ENCODE measurements at places on chromosomes 6 and 20. TPM values are rescaled to one million over a fixed set of nuclear protein-coding genes. Genes with fewer than 3 reads are reported as not detected.

GRCh38 chr6:111015389-111016124, 33.7 kb downstream of the RPF2 start:
- no peak for DNase-seq

DNA sequence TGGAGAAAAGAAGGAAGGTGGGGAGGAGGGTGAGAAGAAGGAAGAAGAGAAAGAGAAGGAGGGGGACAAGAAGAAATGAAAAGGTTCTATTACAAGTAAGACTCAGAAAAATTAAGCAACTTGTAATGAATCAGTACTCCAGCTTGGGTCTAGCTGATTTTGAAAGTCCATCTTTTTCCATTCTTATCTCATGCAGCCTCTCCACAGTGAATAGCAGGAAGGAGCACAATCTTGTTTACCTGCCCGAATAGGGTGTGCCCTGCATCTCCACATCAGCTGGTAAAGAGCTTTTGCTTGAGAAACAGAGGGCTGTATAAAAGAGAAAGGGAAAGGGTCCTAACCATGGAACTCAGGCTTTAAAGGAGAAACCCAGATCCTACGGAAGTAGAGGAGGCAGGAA, 348.8 kb downstream of the TPBG start:
- no peak for DNase-seq

DNA sequence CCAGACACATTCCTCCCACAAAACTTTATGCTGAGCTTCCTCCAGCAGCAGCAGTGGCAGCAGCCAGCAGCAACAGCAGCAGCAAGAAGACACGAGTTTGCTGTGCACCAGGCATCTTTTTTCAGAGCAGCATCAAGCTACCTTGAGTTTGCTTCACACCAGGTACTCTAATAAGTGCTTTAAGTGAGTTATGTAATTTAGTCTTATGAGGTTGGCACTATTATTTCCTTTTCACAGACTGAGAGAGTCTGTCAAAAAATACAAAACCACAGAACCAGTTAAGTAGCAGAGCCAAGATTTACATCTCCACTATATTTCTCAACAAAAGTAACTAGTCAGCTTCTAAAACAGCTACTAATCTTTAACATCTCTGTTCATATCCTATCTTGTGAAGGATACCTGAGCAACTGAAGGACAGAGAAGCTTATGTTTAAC, 23.7 kb downstream of the RANBP9 start:
- no peak for DNase-seq

DNA sequence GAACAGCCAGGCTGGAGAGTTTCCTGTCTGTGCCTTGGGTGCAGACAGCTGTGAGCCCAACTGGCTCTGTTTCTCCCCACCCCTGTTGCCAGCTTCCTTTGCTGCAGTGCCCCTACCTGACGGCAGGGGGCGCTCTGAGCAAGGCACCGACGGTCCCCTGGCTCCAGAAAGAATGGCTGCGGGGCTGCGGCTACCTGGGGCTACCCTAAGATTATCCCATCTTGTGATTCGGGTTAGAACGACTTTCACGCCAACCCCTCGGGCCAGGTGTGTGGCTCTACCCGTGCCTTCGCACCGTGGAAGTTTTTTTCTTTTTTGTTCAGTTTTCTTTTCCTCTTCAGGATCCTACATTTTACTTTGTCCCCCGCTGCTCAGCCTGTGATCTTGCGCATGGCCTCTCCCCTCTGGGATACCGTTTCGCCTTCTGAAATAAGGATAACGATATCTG, 33.4 kb upstream of the AAR2 start:
- no peak for DNase-seq

DNA sequence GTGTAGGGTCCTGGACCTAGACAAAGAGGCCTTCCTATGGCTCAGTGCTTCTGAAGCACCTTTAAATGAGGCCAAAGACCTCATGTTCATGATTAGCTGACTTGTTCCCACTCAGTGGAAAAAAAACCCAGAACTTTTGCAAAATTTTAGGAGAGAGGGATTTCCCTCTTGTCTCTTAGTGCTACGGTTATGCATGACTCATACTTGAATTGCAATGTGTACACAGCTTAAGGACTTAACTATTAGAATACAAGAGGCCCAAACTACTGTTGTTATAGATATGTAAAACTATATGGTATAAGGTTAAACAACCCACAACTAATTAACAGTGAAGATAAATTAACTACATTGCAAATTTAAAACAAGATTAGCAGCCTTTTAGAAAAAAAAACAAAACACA, 32.3 kb upstream of the HLA-A start:
- no peak for DNase-seq

- DNase-seq = no peak
Measured at GRCh38 chr6:133887156-133887879, 1.6 kb upstream of the TCF21 start.

DNA sequence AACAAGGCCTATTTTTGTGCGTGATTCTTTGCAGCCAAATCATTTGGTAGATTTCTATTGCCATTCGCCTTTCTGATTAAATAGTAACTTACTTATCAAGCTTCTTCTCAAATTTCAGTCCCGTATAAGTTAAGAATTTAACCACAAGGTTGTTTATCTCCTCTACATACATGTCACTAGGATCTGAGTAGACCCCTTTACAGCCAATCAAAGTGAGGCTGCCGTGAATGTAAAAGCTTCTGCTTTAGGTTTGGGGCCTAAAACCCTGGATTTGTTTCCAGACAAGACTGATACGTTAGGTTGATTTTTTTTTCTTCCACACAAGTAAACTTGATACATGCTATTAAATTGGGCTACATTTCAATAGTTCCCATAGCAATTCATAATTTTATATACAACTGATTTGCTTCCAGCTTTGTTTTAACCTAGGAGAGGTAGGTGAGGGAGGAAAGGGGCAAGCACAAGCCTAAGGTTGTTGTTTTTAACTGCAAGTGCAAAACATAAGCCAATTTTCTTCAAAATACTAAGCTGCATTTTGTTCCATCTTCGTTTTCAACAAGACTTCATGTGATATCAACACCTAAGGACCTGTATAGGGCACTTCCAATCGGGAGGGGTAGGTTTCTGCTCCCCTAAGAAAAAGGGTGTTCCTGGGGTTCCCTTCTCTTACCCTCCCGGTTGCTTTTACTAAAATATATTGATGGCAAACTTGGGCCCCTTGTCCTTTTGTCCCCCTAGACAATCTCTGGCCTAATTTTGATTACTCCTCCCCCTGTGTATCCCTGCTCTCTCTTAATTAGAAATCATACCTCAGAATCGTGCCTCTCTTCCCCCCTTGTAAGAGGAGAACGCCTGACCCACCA, 1.7 kb downstream of the RANBP9 start:
- no peak for DNase-seq

DNA sequence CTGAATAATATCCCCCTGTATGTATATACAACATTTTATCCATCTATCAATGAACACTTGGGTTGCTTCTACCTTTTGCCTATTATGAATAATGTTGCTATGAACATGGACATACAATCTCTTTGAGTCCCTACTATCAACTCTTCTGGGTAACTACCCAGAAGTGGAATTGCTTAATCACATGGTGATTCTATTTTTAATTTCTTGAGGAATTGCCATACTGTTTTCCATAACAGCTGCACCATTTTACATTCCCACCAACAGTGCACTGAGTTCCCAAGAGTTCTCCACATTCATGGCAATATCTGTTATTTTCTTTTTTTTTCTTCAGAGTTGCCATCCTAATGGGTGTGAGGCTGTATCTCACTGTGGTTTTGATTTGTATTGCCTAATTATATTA, 88.3 kb downstream of the ZHX3 start:
- no peak for DNase-seq

- DNase-seq = no peak
Measured at GRCh38 chr20:14576196-14576877, 238.9 kb upstream of the FLRT3 start.

- DNase-seq = no peak
Measured at GRCh38 chr20:41870869-41871462, 252.8 kb upstream of the CHD6 start.

Gene DZANK1
- 2.9 TPM for total RNA-seq

DNA sequence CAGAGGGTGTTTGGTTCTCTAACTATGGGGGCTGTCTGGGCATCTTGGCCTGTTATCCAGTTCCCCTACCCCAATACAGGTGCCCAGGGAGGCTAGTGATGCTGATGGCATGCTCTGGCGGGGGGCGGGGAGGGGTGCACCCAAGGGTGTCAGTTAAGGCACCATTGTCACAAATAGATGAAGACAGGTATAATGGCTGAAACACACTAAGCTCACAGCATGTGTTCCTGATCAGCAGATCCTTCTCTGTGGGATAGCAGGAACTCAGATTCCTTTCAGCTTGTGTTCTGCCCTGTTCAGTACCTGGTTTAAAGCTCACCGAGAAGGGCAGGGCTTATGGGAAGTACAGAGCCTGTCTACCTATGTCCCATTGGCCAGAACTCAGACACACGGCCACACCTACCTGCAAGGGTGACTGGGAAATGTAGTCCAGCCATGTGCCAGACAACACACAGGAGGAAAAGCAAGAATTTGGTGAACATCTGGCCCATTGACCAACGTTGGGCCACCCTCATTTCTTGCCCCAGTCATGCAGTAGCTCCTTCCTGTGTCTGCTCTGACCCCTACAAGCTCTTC, 3.4 kb upstream of the RSPO4 start:
- no peak for DNase-seq

DNA sequence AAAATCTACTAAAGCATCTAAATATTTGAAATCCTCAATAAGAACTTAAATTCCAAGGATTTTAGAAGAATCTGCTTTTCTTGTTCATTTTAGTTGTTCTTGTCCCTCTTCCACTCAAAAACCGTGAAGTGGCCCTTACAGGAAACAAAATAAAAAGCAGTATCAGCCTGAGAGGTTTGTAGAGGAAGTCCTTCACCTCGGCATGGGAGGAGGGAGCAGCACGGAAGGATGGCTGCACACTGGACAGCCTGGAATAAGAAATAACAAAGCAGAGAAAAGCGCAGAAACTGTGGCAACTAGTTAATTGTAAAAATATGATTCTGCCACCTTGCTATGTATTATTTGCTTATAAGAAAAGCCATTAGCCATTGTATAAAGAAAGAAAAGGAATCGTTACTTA, 46.1 kb downstream of the RALGAPA2 start:
- no peak for DNase-seq

Gene PLA2G7
- not detected for total RNA-seq

Gene CDSN
- 1.5 TPM for total RNA-seq

Gene VGLL2
- total RNA-seq = not detected

- no peak for DNase-seq
Measured at GRCh38 chr20:13238001-13238653, 17.1 kb downstream of the ISM1 start.

DNA sequence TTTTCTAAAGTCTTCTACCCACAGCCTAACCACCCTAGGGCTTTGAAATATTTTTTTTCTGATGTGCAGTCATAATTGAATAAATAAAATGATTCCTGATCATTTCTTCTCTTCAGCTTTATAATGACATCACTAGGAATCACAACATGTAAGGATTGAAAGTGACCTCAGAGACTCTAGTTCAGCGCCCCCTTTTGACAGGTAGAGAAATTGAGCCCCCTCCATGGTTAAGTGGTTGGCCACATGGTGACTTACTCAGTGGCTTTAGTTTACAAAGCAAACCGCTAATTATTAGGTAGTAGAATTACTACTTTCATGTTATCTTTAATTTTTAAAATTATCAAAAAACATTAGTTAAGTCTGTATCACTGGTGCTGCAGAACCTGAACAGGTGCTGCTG, 13.3 kb upstream of the SLC2A12 start:
- DNase-seq = no peak

Gene SLC44A4
- total RNA-seq = 5.9 TPM

GRCh38 chr20:48463096-48463720, 364.6 kb downstream of the PREX1 start:
- no peak for DNase-seq

GRCh38 chr6:166589786-166590574, 3.5 kb upstream of the RAMACL start:
- no peak for DNase-seq

GRCh38 chr6:11039040-11039439, 5.1 kb downstream of the ELOVL2 start:
- DNase-seq = no peak

DNA sequence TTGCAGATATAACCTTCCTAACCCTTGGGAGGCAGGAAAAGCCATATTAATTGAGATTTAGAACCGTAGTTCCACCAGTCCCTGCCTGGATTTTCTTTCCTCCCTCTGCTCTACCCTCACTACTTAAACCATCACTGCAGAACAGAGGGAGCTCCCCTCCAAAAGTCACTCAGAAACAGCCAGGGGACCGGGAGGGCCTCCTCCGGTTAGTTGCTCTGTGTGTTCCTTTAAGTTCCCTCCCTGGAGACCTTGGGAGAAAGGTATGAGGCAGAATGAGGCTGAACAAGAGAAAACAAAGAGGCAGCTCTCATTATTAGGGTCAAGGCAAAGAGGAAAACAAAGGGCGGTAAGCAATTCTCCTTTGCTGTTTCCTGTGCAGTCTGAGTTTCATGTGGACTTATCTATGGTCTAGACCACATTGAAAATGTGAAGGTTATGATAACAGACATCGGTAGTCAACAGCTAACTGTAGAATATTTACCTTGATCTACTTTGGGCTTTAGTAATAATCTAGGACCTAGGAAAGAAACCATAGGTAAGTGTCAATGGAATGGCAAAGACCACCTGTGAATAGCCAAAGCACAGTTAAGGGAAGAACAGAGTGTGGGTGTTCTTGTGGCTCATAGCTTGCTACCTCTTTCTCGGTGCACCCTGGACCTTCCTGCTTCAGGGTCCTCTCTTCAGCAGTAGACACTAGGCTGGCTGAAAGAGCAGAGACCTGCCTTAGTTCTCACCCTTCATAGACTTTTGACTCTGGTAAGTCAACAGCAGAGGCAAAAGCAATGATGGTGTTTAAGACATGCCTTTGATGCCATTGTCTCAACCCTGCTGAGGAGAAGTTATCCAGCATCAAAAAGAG, 250.9 kb upstream of the CITED2 start:
- DNase-seq = no peak

GRCh38 chr6:18536591-18537055, 149.5 kb downstream of the RNF144B start:
- no peak for DNase-seq

DNA sequence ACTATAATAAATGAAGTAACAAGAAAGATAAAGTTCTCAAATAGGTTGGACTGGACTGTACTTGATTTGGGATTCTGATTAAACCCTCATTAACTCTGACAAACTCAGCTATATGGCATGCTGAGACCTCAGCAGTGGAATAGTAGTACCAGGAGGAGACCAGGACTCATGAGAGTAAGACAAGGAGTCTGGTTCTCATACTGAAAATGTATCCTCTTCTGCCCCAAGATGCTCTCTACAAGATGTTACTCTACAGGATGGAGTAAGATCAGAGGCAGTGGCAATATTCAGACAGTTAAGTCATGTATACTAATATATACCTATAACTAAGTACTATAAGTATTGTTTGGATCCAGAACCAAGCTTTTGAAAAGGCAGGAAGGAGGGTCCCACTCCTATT, 31.9 kb upstream of the SYNCRIP start:
- DNase-seq = no peak

GRCh38 chr6:21157186-21157929, 436.2 kb upstream of the SOX4 start:
- no peak for DNase-seq

Gene HMGA1
- 65.6 TPM for total RNA-seq

All from vagina (tissue), 2 donors.